ENCODE measurements at places on chromosomes 3 and 15.

GRCh38 chr3:114794894-114795630 lies 352.0 kb downstream of the ZBTB20 start:
- DNase-seq = no peak

- no peak for DNase-seq
These were observed 79.8 kb upstream of the NR2E3 start for GRCh38 chr15:71730277-71731144.

GRCh38 chr15:40307421-40308211 lies at the start of gene PLCB2:
PLCB2 (minus strand) TSS chr15:40307935; CDS start chr15:40307672, 263 bp downstream.
- DNase-seq = no peak

DNA sequence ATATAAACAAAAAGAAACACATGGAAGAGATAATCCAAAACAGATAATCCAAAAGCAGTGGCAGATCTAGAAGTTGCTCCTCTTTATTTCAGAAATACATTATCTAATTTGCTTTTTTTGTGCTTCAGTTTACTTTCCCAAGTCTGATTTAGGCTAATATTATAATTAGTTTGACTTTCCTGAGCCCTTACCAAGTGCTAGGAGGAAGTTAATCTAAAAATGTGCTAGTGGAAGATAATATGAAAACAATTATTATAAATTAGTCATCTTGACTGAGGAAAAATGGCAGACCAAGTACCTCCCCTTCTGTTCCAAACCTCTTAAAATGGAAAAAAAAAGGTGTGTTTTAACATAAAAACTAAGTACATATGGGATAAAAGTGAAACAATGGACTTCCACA lies 17.5 kb downstream of the SLC9A9 start:
- no peak for DNase-seq

DNA sequence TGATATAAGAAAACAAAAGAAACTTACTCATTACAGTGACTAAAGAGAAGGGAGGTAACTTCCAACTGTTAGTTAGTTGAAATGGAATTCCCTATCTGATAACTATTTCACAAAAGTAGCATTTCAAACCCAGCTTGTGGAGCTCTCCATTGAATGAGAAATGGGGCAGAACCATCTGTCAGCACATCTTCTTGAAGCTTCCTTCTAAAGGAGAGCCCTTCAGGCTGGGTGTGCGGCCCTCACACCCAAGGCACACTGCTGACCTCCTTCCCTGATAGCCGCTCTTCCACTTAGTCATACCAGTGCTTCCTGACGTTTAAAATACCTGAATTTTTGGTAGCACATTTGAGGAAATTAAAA lies 28.1 kb upstream of the VEPH1 start:
- no peak for DNase-seq

- DNase-seq = no peak
These were observed 37.7 kb upstream of the BCHE start for GRCh38 chr3:165874663-165875489.

GRCh38 chr3:146102885-146103284 lies 58.1 kb downstream of the PLOD2 start:
- DNase-seq = no peak

- DNase-seq = no peak
These were observed 334.7 kb upstream of the RASGRP1 start for GRCh38 chr15:38899300-38899699.

All from hypothalamus (tissue), 51 donors.